ENCODE measurements at places on chromosomes 11 and 22. TPM values are rescaled to one million over a fixed set of nuclear protein-coding genes. Genes with fewer than 3 reads are reported as not detected.

- DNase-seq, result no peak
- H3K4me1 ChIP-seq, result no peaks in the 10 kb centered on the region
- H3K4me3 ChIP-seq, result no peak overlapping the region
- H3K36me3 ChIP-seq, result no peaks in the 10 kb centered on the region
- peaks cover 4% of the 10 kb centered on the region for H3K27me3 ChIP-seq
- no peak overlapping the region for H3K27ac ChIP-seq
These were observed 403.2 kb downstream of the NTM start for GRCh38 chr11:131773626-131774025.

Gene ZNF70
- 3.8 TPM for total RNA-seq

- H3K27me3 ChIP-seq, result peaks cover under 1% of the 10 kb centered on the region
- DNase-seq, result no peak
- H3K27ac ChIP-seq, result no peak overlapping the region
- H3K4me1 ChIP-seq, result no peaks in the 10 kb centered on the region
- H3K4me3 ChIP-seq, result no peak overlapping the region
- H3K36me3 ChIP-seq, result no peaks in the 10 kb centered on the region
These were observed 23.3 kb downstream of the ELF5 start for GRCh38 chr11:34490304-34490703.

DNA sequence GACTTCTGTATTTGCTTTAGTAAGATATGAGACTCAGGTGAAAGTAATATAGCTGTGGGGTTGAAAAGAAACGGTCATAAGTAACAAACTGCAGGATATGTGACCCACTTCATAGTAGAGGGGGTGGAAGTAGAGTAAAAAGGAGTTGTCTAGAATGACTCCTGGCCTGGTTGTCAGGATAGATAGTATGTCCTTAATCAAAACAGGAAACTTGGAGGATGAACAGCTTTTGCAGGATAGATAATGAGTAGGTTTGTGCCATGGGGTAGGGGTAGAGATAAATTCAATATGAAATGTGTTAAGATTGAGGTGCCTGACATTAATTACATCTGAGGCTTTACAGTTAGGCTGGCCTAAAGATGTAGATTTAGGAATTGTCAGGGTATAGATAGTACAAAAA is 47.0 kb upstream of the B3GNT6 start:
- no peaks in the 10 kb centered on the region for H3K4me1 ChIP-seq
- H3K4me3 ChIP-seq, result no peak overlapping the region
- H3K27ac ChIP-seq, result no peak overlapping the region
- no peaks in the 10 kb centered on the region for H3K27me3 ChIP-seq
- DNase-seq, result no peak

DNA sequence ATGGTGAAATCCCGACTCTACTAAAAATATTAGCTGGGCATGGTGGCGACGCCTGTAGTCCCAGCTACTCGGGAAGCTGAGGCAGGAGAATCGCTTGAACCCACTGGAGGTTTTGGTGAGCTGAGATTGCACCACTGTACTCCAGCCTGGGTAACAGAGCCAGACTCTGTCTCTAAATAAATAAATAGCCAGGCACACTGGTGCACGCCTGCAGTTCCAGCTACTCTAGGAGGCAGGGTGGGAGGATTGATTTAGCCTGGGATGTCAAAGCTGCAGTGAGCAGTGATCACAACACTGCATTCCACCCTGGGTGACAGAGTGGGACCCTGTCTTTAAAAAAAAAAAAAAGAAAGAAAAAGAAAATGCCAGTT is 17.4 kb downstream of the SUSD2 start:
- no peak overlapping the region for H3K27ac ChIP-seq
- no peaks in the 10 kb centered on the region for H3K36me3 ChIP-seq
- no peak overlapping the region for H3K4me3 ChIP-seq
- no peaks in the 10 kb centered on the region for H3K27me3 ChIP-seq

DNA sequence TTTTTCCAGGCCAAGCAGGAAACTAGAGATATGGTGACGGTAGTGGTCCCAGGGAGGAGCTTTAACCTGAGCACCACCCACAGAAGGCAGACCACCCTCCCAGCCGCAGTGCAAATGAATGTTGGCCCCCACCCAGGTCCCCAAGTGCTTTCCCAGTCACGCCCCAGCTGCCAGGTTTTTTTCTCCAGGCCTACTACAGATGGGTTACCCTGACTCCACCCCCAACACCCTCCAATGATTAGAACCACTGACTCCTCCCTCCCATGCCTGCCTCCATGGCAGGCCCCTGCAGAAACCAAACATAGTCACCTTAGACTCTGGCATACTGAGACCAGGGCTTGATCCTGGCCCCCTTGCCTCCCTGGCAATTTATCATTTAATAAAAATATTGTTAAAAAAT is 58.7 kb upstream of the CHST1 start:
- H3K27me3 ChIP-seq, result no peaks in the 10 kb centered on the region
- DNase-seq, result no peak
- no peaks in the 10 kb centered on the region for H3K36me3 ChIP-seq

GRCh38 chr11:47510209-47510608 is 42.7 kb downstream of the CELF1 start:
- no peak for DNase-seq
- no peaks in the 10 kb centered on the region for H3K36me3 ChIP-seq
- no peaks in the 10 kb centered on the region for H3K27me3 ChIP-seq

DNA sequence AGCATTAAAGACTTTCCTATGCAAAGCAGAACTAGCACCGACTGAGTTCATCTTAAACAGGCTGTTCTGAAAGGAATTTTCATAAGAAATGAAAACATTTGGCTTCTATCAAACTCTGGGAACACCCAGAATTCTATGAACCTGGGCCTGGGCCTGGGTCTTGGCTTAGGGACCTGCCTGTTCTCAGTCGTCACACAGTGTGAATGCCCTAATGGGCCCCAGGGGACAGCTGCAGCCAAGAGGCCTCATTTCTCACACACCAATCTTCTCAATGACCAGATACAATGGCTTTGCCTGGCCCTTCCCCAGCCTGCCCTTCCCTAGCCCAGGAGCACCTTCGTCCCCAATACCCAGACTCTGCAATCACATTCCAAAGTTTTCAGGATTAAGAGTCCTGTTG is 234.9 kb upstream of the ARHGAP20 start:
- H3K27ac ChIP-seq, result peak overlapping the region; percentile 45
- no peaks in the 10 kb centered on the region for H3K27me3 ChIP-seq
- H3K4me1 ChIP-seq, result peaks cover 14% of the 10 kb centered on the region
- no peak overlapping the region for H3K4me3 ChIP-seq
- no peaks in the 10 kb centered on the region for H3K36me3 ChIP-seq

GRCh38 chr11:75443043-75443442 is 10.0 kb upstream of the KLHL35 start:
- DNase-seq, result no peak
- no peaks in the 10 kb centered on the region for H3K36me3 ChIP-seq
- H3K27ac ChIP-seq, result no peak overlapping the region
- H3K4me1 ChIP-seq, result peaks cover 5% of the 10 kb centered on the region

DNA sequence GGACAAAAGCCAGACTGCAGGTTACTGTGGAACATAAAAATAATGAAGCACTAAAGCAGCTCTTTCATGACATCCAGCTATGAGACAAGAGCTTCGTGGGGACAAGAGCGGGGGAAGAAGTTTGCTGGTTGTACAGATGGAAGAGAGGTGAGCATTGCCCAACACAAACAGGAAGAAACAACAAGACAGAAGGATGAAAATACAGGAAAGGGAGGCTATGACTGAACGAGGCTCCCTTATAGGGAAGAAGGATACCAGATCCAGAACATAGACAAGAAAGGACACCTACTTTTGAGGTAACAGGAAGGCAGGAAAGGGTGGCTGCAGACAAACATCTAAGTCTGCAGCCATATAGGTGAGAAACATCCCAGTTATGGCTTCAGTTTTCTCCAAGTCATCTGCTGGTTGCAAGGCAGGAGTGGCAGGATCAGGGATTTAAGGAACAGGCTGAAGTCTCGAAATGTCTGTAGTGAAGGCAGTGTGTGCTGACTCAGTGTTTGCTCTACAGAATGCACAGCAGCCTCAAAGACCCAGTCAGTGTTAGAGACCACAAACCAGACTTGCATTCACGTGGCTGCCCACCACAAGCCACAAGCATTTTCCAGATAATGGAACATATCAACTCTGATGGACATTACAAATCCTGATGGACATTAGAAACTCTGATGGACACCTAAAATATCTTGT is 1.9 kb downstream of the CLTCL1 start:
- DNase-seq, result no peak
- peaks cover 37% of the 10 kb centered on the region for H3K4me1 ChIP-seq
- no peak overlapping the region for H3K4me3 ChIP-seq
- no peaks in the 10 kb centered on the region for H3K27me3 ChIP-seq

DNA sequence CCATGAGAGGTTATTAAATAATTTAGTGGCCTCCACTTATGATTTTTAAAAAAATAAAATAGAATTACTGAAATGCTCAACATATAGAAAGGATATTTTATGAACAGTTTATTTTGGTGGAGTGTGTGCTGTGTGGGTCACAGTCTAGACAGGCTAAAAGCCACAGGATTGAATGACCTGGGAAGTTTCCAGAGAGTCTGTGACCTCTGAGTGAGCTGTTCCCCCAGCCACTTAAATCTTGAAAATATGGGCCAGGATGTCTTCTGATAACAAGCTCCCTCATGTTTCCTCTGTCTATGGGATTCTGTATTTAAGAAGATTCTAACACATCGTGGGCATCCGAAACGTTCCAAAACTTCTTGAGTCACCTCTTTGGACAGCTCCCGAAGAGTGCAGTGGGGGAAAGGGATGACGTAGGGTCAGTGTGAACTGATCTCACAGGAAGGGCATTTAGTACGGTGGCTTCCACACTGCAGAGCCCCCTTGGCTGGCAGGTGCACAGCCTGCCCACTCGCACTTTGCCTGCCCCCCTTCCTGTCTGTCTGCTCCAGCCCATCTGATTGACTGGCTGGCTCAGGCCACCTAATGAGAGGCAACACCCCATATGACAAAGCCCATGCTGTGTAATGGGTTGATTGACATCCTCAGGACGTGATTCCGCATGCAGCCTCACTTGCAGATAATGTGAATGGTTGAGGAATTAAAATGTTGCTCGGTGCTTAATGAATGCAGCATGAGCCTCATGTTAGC is 97.4 kb downstream of the NTM start:
- H3K4me1 ChIP-seq, result peaks cover 3% of the 10 kb centered on the region
- no peak overlapping the region for H3K4me3 ChIP-seq
- DNase-seq, result no peak
- H3K27me3 ChIP-seq, result peaks cover 26% of the 10 kb centered on the region
- no peak overlapping the region for H3K27ac ChIP-seq
- no peaks in the 10 kb centered on the region for H3K36me3 ChIP-seq

Gene NDUFC2
- total RNA-seq, result 100 TPM

Gene IFITM1
- total RNA-seq, result 56.3 TPM

DNA sequence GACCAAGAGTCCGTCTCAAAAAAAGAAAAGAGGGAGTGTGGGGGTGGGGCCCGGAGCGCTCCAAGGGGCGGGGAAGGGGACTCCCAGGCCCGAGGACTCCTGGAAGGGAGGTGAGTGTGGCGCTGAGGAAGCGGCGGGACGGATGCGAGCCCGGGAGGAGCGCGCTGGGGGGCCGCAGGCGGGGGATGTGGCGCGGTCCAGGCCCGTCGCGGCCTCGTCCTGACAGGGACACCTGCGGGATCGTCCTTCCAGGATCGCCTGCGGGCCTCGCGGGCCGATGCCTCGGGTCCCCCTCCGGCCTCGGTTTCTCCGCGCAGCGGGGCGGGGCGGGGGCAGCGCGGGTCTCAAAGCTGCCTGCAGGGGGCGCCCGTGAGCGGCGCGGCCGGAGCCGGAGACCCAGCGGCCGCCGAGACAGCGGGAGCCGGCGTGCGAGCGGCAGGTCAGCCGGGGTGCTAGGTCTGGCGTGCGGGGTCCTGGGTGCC is 3.8 kb upstream of the ADORA2A start:
- peak overlapping the region; percentile 53 for H3K4me3 ChIP-seq
- peaks cover 48% of the 10 kb centered on the region for H3K27me3 ChIP-seq
- no peaks in the 10 kb centered on the region for H3K36me3 ChIP-seq

Gene DEUP1
- not detected for total RNA-seq

- H3K4me1 ChIP-seq, result no peaks in the 10 kb centered on the region
- peaks cover 6% of the 10 kb centered on the region for H3K27me3 ChIP-seq
- DNase-seq, result no peak
- no peak overlapping the region for H3K27ac ChIP-seq
These were observed 36.9 kb downstream of the GGTLC2 start for GRCh38 chr22:22681221-22681739.

GRCh38 chr22:49997932-49998717 is 14.4 kb downstream of the IL17REL start:
- no peak overlapping the region for H3K4me3 ChIP-seq
- peak; percentile 37 for DNase-seq
- peaks cover 7% of the 10 kb centered on the region for H3K4me1 ChIP-seq
- H3K27ac ChIP-seq, result no peak overlapping the region
- H3K36me3 ChIP-seq, result no peaks in the 10 kb centered on the region

DNA sequence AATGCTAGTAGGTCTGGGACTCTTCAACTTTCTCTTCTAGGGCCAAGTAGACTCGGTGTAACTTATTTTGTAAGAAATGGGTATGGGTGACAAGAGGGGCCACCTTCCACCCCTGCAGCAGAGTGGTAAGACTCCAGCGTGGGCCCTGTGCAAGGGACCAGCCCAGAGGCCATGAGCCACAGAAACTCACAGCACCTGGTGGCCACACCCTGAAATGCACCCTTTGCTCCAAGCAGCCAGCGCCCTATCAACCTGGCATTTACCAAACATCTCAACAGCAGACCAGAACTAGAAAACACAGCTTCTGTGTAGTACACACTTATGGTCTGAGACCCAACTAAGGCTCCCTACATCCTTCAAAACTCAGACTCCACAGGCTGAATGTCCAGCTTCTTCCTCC is 5.7 kb downstream of the CDCA5 start:
- H3K36me3 ChIP-seq, result no peaks in the 10 kb centered on the region
- no peak overlapping the region for H3K4me3 ChIP-seq
- no peak overlapping the region for H3K27ac ChIP-seq
- H3K27me3 ChIP-seq, result no peaks in the 10 kb centered on the region

DNA sequence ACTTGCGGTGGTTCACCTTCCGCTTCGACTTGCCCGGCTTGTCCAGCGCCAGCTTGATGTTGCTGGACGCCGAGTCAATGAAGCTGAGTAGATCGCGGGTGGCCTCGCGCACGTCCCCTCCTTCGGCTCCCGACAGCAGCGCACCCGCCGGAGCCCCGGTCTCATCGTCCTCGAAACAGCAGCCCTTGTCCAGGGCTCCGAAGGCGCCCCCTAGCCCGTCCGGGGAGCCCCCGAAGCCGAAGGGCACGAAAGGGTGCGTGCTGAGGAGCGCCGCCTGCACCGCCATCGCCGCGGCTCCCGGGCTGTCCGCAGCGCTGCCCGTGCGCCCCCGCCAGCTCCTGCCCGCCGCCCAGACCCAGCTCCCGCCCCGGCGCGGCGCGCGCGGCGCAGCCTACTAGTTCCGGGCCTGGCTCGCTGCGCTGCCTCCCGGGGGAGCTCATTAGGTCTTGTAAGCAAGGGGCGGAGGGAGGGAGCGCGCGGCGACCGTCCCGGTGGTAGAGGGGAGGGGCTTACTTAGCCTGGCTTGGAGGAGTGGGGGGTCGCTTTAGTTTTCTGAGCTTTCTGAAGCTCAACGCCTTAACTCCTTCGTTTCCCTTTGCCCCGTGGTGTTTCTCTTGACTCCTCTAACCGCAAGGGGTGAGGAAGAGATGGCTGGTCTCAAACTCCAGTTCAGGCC is at the start of gene FAM181B:
FAM181B (minus strand) TSS at position 421 of the 676 bp plus-strand sequence; CDS start at position 286, 135 bp downstream.
- no peaks in the 10 kb centered on the region for H3K36me3 ChIP-seq
- H3K4me1 ChIP-seq, result peaks cover 16% of the 10 kb centered on the region
- DNase-seq, result no peak
- peak within 1 kb of the TSS; percentile 67 for H3K4me3 ChIP-seq
- H3K27me3 ChIP-seq, result peaks cover 35% of the 10 kb centered on the region

- peaks cover 7% of the 10 kb centered on the region for H3K4me1 ChIP-seq
- H3K36me3 ChIP-seq, result no peaks in the 10 kb centered on the region
- DNase-seq, result no peak
- no peak overlapping the region for H3K4me3 ChIP-seq
- no peak overlapping the region for H3K27ac ChIP-seq
These were observed 539.2 kb downstream of the NTM start for GRCh38 chr11:131909426-131910177.

GRCh38 chr22:23197836-23198235 is 17.5 kb downstream of the BCR start:
- H3K36me3 ChIP-seq, result no peaks in the 10 kb centered on the region
- H3K4me3 ChIP-seq, result no peak overlapping the region
- no peak for DNase-seq
- H3K27ac ChIP-seq, result no peak overlapping the region
- no peaks in the 10 kb centered on the region for H3K27me3 ChIP-seq
